ENCODE measurements at places on chromosomes 3 and 15.

GRCh38 chr15:84799511-84800187 lies 17.5 kb upstream of the ALPK3 start:
- no peak for DNase-seq

DNA sequence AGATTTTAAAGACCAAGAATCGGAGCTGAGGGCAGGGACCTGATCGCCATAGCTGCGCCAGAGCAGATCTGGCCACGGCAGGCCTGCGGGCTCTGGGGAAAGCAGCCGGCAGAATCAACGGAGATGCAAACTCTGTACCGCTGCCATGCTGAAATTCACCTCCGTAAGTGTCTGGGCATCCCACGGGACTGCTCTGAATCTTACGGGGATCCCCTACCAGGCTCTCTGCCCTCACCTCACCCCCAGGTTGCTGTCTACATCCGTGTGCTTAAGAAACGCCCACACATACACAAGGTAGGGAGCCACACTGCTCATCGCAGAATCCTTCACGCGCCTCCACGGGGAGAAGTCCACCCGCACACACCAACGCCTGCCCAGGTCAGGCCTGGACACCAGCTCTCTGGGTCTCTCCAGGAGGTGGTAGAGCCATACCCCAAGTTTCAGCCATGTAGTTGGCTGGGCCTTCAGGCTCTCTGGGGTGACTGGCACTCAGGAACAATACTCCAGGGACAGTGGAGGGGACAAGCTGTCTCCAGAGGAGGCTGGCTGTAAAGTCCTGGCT lies 33.5 kb downstream of the FAM174B start:
- DNase-seq, result no peak

DNA sequence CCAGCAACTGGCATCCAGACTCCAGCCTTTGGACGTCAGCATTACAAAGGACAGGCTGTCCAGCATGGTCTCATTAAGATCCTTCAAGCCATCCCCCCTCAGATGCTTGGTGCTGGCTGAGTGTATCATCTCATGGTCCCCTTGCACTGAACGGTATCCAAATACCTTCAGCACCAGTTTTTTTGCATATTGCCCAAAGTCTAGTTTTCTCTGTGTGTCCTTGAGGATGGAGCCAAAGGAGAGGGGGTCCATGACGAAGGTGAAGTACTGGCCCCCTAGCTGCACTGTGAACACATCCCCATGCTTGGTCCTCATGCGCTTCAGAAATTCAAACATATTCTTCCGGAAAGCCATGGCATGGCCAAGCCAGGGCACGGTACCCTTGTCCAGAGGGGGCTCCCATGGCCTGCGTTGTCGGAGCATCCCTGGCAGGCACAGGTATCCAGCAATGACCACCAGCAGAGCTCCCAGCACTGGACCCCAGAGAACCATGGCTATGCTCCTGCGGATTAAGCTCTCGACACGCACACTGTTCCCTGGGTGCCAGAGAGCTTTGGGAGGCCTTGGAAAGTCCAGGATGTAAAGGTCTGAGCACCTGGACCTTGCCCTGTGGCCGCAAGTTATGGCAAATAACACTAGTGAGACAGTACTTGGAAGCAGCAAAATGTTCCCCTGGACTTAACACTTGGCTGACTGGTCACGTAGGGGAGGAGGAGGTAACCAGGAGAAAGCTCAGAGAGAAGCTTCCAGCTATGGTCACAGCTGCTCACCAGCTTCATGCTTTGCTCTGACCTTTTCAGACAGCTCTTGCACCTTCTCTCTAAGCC lies at the start of gene CYP8B1:
CYP8B1 (minus strand) TSS at position 555 of the 827 bp plus-strand sequence; CDS start at position 492, 63 bp downstream.
- no peak for DNase-seq

- no peak for DNase-seq
Observed at GRCh38 chr15:50318697-50319096, 36.3 kb downstream of the GABPB1 start.

DNA sequence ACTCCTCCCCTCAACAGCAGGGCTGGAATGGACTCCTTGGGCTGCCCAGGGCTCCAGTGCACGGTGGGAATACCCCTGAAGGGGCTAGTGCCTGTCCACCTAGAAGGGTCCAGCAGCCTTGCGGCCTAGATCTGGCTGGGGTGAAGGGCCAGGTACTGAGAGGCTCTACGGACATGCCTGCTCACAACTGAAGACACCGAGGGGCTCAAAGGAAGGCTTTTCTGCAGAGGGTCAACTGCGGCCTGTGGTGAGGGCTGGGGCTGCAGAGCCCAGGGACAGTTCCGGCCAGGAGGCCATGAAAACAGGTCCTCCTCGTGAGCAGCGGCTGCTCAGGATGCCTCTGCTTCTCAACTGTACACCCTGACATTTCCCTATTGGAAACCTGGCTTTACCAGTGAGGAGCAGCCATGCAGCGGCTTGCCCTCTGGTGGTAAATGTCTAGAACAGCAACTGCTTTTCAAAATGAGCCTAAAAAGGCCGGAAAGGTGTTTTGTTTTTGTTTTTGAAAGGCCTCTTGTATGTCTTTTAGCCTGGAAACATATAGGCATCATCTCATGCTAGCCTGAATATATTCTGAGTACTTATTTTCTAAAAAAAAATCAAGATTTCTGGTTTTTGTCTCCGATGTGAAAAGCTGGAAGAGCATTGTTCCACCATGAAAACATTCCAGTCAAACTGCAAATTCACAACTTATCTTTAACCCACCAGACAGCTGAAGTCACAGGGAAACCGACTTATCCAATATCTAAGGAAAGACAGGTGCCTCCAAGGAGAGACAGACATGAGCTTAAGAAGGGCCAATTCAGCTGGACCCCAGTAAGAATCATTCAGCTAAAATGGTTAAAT lies 163.4 kb downstream of the KLF13 start:
- peak; percentile 36 for DNase-seq

DNA sequence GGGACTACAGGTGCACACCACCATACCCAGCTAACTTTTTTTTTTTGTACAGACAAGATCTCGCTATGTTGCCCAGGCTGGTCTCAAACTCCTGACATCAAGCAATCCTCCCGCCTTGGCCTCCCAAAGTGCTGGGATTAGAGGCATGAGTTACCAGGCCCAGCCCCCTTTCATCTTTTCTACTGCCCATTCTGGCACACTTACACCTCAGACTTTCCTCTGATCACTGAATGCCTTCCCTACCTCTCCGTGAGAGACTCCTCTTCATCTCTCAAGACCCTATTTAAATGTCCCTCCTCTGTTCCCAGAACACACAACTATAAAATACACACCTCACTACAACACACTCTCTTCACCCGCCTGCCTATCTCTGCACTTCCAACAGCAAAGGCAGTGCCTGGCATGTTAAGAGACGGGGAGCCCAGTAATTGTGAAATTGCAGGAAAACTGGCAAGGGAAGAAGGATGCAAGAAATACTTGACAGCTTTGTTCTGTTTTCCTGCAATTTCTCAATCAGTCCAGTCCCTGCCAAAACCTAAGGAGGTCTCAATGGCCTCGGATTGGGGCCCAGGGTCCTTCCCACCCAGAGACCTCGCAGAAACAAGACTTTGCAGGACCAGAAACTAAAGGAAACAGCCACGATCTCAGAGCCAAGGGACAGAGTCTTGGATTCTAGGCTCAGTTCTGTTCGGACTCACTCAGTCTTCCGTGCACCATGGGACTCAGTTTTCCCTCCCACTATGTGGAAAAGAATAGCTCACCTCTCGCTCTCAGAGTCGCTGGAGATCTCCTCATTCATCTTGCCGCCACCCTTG lies 849 bp downstream of the RRP9 start:
- DNase-seq, result no peak

- no peak for DNase-seq
Observed at GRCh38 chr3:87175732-87176131, 51.4 kb upstream of the CHMP2B start.

- DNase-seq, result no peak
Observed at GRCh38 chr3:54968546-54969172, 40.8 kb upstream of the LRTM1 start.

DNA sequence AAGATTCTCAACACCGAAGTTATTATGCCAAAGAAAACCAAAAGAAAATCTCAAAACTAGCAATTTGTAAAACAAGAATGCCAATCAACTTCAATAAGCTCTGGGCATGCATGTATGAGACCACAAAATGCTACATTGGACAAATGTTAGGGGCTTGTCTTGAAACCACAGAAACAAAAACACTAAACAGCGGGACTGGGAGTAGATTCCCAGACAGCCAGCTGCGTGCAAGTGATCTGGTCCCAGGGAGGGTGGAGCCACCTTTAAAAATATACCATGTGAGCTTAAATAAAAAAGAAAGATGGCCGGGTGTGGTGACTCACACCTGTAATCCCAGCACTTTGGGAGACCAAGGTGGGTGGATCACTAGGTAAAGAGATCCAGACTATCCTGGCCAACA lies 163.6 kb upstream of the PRICKLE2 start:
- no peak for DNase-seq

DNA sequence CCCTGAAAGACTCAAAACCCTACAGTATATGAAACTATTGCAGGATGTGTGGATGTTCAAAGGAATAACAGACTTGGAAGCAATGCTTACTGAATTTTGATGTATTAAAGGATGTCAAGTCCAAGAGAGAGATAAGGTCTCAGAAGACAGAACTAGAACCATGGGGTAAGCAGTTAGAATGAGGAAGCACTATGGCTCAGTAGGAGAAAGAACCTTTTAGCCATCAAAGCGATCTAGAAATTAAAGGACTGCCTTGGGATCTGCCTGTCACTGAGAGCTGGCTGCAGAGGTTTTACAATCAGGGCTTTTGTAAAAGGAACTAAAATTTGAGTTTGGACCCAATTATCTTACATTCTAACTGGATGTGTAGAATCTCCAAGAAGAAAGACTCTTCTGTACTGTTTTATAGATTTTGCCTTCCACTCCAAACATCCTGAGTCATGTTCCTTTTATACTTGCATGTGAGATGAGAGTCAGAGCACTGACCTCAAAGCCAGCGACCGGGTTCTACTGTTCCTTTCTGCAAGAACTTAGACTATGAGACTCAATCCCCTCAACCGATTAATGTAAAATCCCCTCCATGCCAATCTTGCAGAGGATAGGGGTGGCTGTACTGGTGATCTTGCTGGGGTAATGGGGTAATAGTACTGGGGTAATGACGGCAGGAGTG lies 412.3 kb upstream of the TPRG1 start:
- DNase-seq, result no peak

GRCh38 chr15:94844538-94845389 lies 613.4 kb downstream of the MCTP2 start:
- peak; percentile 9 for DNase-seq

- no peak for DNase-seq
Observed at GRCh38 chr15:41169086-41169485, 53.0 kb upstream of the INO80 start.

All from activated naive CD8-positive, alpha-beta T cell treated with anti-CD3 and anti-CD28 coated beads, Interleukin-2, amount 50 U/mL, for 24 hours (primary cell).